ENCODE measurements at places on chromosomes 5 and 9.

- no peak for DNase-seq
Observed at GRCh38 chr5:106397700-106398099, 1273.0 kb downstream of the EFNA5 start.

DNA sequence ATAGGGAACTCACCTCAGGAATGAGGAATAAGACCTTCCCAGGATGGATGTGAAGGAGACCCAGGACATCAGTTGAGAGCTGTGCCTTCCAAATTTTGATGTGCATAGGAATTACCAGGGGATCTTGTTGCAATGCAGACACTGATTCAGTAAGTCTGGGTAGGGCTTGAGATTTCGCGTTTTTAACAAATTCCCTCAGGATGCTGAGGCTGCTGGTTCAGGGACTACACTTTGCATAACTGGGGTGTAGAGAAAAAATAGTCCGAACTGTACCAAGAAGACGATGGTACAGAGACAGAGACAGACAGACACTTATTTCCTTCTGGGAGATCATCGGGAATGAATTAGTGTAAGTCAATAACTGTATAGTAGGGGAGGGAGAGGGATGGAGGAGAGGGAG is 82.3 kb upstream of the FREM1 start:
- DNase-seq, result no peak

DNA sequence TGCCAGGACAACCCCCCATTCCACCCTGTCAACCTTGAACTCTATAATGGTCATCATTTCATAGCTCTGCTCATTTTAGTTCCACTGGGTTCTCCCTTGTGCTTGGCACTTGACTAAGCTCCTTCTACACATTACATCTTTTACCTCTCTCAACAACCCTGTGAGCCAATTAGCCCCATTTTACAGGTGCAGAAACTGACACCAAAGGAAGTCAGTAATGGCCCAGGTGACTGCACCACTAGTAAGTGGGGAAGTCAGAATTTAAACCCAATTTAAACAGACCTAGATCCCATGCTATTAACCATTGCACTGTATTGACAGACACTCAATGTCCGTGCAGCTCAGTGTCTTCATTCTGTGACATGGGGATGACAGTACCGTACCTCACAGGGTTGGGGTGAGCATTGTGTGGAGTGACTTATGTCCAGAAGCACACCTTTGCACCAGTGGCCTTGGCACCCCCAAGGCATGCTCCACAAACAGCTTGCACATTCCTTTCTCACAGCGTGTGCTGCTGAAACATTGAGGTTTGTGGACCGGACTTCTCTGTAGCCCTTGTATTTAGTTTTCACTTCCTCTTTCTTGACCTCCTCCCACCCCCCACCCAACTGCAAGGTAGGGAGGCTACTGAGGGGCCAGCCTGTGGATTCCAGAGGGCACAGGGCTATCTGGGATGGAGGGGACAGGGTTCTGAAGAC is 23.1 kb downstream of the IRF1 start:
- no peak for DNase-seq

DNA sequence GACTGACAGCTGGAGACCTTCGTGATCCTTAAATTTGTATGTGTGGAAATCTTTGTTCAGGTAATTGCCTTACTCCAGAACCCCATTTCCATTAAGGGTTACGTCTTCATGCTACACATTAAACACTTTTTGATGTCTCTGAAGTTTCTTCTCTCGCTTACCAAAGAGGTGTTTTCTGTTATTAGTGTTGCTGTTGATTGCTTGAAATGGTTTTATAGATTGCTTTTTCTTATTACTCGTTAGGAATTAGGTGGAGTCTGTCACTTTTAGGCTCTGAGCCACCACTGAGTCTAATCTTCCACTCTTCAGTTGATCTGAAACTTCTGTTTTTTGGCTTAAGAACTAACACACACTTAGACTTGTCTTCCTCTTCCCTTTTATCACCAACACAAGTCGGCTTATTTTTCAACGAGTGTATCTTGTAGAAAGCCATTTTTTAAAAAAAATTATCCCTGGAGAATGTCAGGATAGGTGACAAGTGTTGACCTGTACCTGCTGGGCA is 62.2 kb upstream of the PPARGC1B start:
- no peak for DNase-seq

GRCh38 chr9:14434158-14434504 is 120.2 kb upstream of the NFIB start:
- no peak for DNase-seq

DNA sequence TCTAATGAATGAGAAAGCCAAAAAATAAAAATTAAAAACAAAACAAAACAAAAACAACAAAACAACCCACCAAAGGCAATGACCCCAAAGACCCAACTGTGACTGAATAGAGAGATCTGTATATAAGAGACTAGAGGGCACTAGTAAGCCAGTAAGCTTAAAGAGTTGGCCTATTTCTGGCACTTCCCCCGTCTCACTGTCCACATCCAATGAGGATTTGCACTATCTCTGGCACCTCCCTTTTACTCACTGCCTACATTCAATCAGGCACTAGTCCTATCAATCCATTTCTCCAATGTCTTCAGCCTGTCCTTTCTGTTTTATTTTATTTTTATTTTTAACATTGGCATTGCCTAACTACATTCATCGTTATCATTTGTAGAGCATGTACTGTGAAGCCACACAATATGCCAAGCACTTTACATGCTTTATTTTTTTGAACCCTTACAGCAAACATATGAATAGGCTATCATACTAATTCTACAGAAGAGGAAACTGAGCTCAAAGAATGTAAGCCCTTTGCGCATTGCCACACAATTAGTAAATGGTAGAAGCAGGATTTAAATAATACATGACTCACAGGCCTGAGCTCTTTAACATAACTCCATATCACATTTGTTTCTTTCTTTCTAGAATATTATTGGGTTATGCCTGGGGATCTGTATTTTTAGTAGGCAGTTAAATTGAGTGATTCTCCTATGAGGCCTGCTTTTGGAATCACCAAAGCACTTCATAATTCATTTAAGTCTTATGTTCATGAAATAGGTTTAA is 70.0 kb downstream of the C6 start:
- no peak for DNase-seq

- no peak for DNase-seq
Observed at GRCh38 chr5:136200761-136201160, 7.8 kb upstream of the SMIM32 start.

DNA sequence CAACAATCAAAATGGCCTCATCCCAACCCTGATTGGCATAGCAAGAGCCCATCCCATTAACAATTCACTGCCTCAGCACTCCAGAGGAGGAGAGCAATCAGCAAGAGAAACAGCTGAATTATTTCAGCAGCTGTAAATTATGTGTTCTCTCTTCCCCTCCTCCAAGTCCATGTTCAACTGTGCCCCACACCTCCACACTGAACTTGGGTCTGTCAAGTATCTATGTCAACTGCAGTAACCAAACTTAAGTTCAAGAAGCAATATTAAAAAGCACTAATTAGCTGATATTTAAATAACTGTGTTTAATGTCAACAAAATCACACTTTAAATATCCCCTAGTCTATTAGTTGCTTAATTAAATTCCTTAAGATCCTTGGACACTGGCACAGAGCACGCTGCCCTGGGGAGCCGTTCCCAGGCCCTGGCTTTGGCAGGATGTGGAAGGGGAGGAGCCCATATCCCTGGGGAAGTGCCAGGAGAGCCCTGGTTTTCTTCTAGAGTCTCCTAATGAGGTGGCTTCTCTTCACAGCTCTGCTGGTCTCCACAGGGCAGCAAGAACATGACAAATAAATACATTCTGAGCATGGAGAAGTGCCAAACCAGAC is 50.6 kb downstream of the SIL1 start:
- DNase-seq, result no peak

DNA sequence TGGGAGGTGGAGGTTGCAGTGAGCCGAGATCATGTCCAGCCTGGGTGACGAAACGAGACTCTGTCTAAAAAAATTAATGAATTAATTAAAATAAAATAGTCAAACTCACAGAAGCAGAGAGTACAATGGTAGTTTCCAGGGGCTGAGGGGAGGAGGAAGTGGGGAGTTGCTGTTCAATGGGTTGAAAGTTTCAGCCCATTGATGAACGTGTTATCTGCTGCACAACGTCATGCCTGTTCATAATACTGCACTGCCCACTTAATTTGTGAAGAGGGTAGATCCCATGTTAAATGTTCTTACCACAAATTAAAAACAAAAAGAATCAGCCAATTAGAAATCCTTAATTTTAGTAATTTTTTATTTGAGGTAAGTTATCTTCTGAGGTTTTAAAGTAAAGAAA is 16.4 kb upstream of the RUFY1 start:
- DNase-seq, result no peak

- no peak for DNase-seq
Observed at GRCh38 chr5:3056866-3057265, 305.4 kb upstream of the IRX2 start.

GRCh38 chr5:138890644-138891043 is 15.5 kb upstream of the LRRTM2 start:
- DNase-seq, result no peak

DNA sequence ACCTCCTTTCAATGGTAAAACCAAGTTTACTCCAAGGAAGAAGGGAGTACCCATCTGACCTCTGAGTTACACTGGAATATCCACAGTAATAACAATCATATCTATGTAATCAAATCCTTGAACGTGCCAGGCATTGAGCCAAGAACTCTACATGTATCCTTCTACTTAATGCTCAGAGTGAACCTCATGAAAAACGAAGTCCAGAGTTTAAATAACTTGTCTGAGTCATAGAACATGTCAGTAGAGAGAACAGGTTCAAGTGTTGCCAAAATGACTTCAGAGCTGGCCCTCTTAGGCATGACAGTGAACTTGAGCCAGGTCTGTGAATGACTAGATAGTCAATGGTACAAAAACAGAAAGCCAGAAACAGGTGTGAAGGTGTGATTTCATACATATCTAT is 164.1 kb upstream of the ZNF618 start:
- DNase-seq, result no peak

DNA sequence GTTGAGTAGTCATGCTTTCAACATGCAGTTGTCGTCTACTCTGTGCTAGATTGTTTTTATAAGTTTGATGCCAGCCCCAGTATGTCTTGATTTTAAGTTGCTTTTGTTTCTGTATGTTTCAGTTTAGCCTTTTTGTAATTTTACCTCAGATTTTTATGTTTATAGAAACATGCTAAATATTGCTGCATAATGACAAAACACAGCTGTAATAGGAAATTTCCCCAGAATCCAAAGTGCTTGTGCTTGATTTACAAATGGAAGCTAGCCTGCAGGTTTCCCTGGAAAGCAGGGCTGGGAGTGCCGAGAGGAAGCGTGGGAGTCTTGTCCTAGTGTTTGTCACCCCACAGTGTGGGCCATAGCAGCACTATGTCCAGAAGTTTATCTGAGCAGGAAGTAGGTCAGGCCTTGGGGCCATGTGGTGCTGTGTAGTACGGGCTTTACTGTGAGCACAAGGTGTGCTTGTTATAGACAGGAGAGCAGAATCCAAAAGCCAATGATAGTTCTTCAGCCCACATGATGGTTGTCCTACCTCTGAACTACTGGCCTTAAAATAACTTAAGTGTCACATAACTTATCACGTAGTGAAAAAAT is 100.0 kb upstream of the NREP start:
- DNase-seq, result no peak

DNA sequence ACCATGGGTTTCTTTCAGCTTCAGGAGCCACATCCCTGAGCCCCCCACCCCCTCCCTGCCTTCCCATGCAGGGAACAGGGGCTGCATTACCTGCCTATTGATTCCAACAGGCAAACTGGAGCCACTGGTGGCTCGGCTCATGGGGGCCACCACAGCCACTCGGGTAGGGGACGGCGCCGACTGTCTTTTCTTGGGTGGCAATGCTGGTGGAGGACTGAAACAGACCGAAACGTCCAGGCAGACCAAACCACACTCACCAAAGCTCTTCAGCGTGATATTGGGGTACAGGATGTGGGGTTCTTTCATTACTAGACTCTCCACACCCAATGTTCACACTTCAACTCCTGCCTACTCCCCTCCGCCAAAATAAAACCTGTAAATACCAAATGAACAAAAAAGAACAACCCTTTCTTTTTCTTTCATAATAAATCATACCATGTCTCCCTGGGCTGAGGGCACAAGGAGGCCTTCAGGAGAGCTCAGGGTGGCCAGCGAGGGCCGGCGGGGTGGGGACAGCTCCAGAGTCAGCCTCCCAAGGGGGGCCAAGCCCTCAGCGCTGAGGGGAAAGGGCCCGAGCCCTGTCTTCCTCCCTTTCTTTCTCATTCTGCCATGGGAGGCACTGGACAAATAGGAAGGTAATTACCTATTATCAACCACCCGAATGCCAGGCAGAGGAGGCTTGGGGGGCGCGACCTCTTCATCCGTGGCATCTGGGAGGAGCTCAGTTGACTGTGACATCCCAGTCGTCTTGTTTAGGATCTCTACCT is 83.3 kb downstream of the PRRT1B start:
- no peak for DNase-seq

GRCh38 chr5:104512063-104512825 is 949.7 kb upstream of the NUDT12 start:
- DNase-seq, result no peak

- DNase-seq, result no peak
Observed at GRCh38 chr9:10054456-10054855, 558.3 kb downstream of the PTPRD start.

DNA sequence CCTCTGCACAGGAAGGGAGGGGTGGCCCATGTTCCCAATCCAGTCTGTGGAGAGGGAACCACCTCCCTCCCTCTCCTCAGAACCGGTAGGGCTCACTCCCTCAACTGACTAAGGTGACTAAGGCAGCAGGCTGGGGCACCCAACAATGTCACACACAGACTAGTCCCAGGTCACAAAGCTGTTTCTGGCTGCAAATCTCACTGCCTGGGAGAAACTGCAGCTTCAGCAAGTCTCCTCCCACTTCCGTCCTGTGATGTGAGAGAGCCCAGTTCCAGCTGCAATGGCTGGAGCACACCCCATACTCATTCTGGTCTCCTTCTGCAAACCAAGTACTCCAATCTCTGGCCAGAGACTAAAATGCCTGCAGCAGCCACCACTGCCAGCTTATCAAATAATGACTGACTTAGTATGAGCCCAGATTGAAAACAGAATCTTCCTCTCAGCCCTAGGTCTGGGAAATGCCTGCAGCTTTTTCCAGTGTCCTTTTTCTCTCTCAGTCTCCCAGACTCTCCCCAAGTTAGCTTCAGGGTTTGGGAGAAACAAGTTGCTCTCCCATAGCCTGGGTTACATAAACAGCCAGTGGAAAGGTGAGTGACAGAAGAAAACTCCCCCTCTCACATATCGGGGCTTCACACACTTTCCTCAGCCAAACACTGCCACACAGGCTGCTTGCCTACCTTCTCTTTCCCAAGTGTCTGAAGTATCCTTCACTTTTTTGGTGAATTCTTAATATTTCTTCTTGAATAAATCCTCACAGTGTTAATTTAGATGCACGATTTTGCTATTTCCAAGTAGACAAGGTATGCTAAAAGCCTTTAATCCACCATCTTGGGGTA is 247.4 kb upstream of the RASA1 start:
- DNase-seq, result no peak

GRCh38 chr5:145855763-145856267 is 17.0 kb downstream of the GRXCR2 start:
- no peak for DNase-seq

DNA sequence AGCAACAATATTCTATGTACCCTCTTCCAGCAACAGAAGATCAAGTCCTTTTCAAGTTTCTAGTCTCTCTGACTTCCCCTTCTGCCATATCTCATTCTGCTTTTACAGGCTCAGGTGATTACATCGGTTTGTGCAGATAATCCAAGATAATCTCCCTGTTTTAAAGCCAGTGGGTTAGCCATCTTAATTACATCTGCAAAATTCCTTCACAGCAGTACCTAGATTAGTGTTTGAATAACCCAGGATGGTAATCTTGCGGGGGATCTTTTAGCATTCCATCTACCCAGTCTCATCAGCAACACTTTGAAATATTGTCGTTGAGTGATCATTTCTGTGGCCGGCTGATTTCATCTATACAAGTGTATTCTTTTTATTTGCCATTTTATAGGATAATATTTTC is 130.2 kb downstream of the GHR start:
- no peak for DNase-seq

Measured in activated CD8-positive, alpha-beta memory T cell treated with anti-CD3 and anti-CD28 coated beads for 1 hour (primary cell).